GF-D8 (cell line): ENCODE measurements at places on chromosomes 12 and 14.

GRCh38 chr12:19030603-19031002 is 98.9 kb upstream of the PLEKHA5 start:
- no peak for DNase-seq

GRCh38 chr12:131309700-131310099 is 356.0 kb downstream of the ADGRD1 start:
- DNase-seq = no peak

DNA sequence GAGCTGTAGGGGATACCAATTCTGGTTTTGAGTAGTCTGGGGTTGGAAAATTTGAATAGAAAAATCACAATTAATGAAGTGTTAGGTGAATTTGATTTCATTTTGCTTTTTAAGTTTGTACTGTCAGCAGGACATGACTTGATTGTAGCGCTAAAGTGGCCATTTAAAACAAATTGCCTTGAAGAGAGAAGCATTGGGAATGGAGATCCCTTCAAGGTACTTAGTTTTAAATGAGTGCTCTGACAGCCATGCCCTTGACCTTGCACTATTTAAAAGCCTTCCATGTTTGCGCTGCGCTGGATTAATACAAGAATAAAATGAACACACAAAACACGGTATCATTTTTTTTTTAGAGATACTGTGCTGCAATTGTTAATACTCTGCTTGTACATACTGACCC is 345.9 kb downstream of the NAV3 start:
- DNase-seq = no peak

DNA sequence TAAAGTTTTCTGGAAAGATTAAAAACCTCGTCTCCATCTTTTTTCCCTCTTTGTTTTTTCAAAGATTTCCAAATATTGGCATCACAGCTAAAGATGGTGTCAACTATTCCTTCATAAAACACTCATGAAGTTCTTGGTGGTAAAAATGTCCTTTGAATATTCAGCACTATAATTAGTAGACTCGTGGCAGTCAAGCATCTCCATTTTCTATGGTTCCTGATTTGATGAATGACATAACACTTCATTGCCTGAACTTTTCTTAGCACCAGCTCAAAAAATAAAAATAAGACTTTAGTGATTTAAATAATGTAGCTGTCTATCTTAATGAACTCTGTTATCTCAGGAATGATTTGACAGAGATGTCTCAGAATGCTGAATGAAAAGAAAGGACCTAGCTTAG is 19.7 kb downstream of the UBE2N start:
- DNase-seq = no peak

DNA sequence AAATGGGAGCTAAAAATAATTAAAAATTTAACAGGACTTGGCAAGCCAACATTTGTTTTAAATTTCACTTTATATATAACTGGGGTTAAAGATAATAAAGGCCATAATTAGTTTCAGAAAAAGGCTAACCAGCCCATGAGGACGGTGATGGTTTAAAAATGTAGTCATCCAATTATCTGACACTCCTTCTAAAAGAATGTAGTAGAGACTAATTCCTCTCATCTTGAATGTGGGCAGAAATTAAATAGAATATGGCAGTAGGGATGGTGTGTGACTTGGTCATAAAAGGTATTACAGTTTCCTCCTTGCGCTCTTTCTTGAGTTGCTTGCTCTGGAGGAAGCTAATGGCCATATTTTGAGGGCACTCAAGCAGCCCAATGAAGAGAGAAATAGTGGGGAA is 49.1 kb upstream of the PTPRB start:
- no peak for DNase-seq

DNA sequence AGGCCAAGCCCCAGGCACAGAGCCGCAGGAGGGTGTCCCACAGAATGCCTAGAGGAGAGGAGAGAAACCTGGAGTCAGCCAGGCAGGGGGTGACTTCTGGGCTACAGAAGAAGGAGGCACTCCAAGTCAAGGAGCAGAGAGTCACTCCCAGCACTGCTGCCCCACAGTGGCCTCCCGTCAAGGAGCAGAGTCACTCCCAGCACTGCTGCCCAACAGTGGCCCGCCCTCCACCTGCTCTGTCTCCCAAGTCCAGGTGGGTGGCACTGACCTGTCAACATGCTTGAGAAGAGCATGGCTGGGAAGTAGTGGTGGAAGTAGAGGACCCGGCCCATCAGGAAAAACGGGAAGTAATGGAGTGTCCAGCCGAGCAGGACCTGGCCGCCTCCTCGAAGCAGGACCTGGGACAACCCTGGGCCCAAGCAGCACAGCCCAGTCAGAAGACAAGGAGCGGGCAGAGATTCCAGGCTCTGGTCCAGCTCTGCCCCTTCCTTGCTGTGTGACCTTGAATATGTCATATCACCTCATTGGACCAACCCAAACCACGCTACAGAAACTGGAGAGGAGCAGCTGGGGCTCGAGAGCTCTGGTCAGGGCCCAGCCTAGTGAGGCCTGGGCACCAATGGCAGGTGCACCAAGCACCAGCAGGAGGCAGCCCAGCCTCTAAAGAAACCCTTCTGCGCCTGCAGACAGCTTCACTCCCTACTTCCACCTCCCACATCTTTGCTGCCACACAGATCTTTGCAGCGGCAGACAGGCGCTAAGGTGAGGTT is 7.6 kb upstream of the NGB start:
- no peak for DNase-seq

- no peak for DNase-seq
These were observed 10.3 kb downstream of the GPRC5D start for GRCh38 chr12:12941450-12942350.

- DNase-seq = no peak
These were observed 50.1 kb downstream of the TESPA1 start for GRCh38 chr12:54934419-54934818.

- DNase-seq = no peak
These were observed 36.7 kb upstream of the EGLN3 start for GRCh38 chr14:33987565-33988080.
